CD8-positive, alpha-beta memory T cell (primary cell): ENCODE measurements at places on chromosomes 5 and 9. TPM values are rescaled to one million over a fixed set of nuclear protein-coding genes. Genes with fewer than 3 reads are reported as not detected.
A peak's percentile ranks its signal among the peaks of the same experiment; 100 is the strongest.

- H3K4me3 ChIP-seq: no peak overlapping the region
- no peak overlapping the region for H3K27ac ChIP-seq
- no peaks in the 10 kb centered on the region for H3K36me3 ChIP-seq
- no peak for DNase-seq
- H3K27me3 ChIP-seq: no peaks in the 10 kb centered on the region
Observed at GRCh38 chr9:85322592-85322991, 419.2 kb downstream of the AGTPBP1 start.

- no peaks in the 10 kb centered on the region for H3K4me1 ChIP-seq
- H3K4me3 ChIP-seq: no peak overlapping the region
- no peaks in the 10 kb centered on the region for H3K27me3 ChIP-seq
- H3K36me3 ChIP-seq: no peaks in the 10 kb centered on the region
Observed at GRCh38 chr5:144800169-144800568, 629.5 kb downstream of the KCTD16 start.

DNA sequence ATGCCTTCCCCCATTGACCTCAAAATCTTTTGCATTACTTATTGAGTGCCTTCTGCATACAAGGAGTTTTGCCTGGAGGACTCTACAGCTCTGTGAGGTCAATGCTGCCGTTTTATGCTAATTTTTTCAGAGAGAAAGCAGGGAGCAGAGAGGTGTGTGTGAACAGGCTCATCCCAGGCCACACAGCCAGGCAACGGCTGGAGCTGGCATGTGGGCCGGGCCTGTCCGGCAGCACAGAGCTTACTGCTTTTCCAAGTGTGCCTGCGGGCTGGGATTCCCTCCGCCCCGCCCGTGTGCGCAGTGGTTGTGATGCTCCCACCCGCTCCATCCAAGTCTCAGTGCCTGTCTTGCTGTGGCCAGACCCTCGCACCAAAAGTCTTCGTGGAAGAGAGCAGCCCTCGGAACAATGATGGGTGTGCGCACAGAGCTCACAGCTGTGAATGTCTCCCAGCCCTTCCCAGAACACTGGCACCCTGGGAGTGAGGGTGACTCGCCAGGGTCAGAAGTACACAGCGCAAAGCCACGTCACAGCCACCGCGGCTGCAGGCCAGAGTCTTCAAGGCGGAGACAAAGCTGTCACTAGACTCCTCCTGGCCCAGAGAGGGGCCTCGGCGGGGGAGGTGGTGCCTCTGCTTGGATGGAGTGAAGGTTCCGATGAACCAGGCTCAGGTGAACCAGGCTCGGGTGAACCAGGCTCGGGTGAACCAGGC, 82.8 kb downstream of the COL5A1 start:
- no peaks in the 10 kb centered on the region for H3K27me3 ChIP-seq
- H3K36me3 ChIP-seq: no peaks in the 10 kb centered on the region
- no peak overlapping the region for H3K27ac ChIP-seq
- no peak for DNase-seq
- no peak overlapping the region for H3K4me3 ChIP-seq

- H3K4me1 ChIP-seq: peaks cover 3% of the 10 kb centered on the region
- no peak overlapping the region for H3K4me3 ChIP-seq
- H3K27ac ChIP-seq: no peak overlapping the region
- H3K27me3 ChIP-seq: no peaks in the 10 kb centered on the region
- no peak for DNase-seq
Observed at GRCh38 chr5:107468276-107468675, 202.5 kb downstream of the EFNA5 start.

- H3K36me3 ChIP-seq: no peaks in the 10 kb centered on the region
- H3K27ac ChIP-seq: no peak overlapping the region
Observed at GRCh38 chr9:70362952-70363351, 51.5 kb downstream of the KLF9 start.

GRCh38 chr9:133125941-133126696, 5.1 kb upstream of the RALGDS start:
- no peaks in the 10 kb centered on the region for H3K27me3 ChIP-seq
- no peaks in the 10 kb centered on the region for H3K36me3 ChIP-seq
- H3K4me3 ChIP-seq: no peak overlapping the region
- peak; percentile 44 for DNase-seq
- peak overlapping the region; percentile 100 for H3K27ac ChIP-seq
- H3K4me1 ChIP-seq: peaks cover 84% of the 10 kb centered on the region

Gene CLIC3
- 4.1 TPM for total RNA-seq

Gene BRINP1
- not detected for total RNA-seq

Gene THG1L
- total RNA-seq: 31.0 TPM
